Activated CD8-positive, alpha-beta memory T cell treated with anti-CD3 and anti-CD28 coated beads, Interleukin-2, amount 10 ng/mL, durations not matched to agents 7 days and 5 days (primary cell): ENCODE measurements at places on chromosomes 7 and 10.

DNA sequence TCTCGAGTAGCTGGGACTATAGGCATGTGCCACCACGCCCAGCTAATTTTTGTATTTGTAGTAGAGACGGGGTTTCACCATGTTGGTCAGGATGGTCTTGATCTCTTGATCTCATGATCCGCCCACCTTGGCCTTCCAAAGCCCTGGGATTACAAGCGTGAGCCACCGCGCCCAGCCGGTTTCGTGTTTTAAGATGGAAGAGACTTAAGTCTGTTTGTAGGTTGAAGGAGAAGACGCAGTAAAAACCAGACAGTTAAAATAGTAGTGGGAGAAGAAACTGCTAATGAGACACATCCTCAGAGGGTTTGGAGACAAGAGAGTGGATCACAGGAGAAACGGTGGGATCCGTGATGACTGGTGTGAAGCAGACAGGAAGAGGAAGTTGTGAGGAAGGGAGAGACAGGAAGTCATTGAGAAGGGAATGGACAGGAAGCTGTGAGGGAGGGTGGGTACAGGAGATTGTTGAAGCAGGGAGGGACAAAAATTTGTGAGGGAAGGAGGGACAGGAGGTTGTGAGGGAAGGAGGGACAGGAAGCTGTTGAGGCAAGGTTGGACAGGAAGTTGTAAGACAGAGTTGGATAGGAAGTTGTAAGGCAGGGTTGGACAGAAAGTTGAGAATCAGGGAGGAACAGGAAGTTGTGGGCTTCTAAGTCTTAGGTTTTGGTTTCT lies 115.5 kb downstream of the WDFY4 start:
- peak; percentile 47 for DNase-seq

DNA sequence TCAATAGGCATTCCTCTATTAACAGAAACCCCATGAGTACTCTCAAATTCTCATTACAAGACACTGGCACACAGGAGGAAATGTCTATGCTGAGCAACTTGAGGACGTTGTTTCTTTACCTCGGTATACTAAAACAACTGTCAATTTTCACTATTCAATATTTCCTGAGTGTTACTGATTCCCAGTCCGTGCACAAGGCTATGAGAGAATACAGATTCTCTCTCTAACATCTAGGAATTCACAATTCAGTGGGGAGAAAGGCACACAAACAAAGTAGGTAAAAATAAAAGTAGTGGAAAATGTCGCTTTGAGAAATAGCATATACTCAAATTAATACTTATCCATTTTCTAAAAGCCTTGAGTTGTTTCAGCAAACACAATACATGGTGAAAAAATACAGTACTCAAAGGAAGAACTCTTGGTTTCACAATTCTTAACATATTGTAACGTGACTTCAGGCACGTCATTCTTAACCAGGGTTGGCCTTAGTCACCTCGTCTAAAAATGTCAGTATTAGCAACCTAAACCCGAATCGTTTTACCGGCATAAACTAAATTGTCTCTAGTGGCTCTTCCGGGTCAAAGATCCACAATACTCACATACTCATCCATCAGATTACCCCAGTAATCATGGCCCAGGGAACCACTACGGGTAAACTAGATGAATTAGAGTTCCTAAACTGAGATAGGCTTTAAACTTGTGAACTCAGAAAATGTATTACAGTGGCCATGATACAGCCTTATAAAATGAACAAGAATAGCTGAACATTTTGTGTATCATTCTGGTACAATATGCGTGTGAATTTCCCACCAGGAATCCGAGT lies 1.5 kb downstream of the IPMK start:
- DNase-seq: peak; percentile 57

GRCh38 chr10:51162002-51162401 lies 87.7 kb downstream of the PRKG1 start:
- DNase-seq: no peak

DNA sequence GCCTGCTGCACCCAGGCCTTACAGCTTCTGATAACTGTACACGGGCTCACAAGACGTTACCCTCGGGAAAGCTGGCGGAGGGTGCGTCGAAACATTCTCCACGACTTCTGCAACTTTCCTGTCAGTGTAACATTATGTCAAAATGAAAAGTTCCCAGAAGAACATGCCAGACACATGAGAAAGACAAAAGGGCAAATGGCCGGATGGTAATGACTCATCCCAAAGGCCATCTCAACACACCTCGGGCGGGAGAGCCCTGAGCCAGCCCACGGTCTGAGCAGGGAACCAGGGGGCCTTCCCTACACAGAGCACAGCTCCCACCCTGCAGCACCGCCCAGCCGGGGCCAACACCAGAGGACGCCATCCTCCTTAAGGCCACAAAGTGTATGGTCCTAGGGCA lies 118.7 kb downstream of the MAD1L1 start:
- DNase-seq: no peak

GRCh38 chr7:14184292-14184864 lies 194.9 kb upstream of the ETV1 start:
- no peak for DNase-seq

DNA sequence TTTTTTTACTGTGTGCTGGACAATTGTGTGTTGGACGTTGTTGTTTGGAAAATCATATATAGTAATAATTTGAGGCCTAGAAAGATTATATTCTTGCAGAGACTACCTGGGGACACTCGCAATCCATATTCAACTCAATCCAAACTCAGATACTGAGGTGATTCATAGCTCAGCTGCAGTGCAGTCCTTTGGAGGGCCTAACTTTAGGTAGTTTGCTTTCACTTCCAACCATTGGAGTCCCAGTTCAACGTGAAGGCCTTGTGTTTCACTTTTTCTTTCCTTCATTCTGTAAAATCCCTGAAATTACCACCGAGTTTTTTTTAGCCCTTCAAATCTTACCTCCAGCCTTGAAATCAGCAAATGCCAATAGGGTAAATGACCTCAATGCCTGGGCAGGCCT lies 32.3 kb downstream of the ATRNL1 start:
- no peak for DNase-seq

DNA sequence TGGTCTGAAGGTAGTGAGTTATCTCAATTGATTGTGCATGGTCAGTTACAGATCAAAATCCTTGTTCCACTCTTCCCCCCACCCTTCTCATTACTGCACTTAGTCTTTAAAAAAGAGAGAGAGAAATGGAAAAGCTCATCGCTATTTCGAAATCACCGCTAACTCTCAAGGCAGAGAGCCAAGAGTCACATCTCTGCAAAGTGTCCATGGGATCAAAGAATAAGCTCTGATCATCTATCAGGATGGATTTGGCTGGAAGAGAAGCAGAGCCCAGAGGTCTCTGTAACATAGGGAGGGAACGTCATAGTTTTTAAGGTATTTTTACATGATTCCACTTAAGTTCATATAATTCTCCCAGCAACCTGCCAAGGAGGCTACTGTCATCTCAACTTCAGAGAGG lies 30.0 kb upstream of the MYH16 start:
- DNase-seq: no peak

DNA sequence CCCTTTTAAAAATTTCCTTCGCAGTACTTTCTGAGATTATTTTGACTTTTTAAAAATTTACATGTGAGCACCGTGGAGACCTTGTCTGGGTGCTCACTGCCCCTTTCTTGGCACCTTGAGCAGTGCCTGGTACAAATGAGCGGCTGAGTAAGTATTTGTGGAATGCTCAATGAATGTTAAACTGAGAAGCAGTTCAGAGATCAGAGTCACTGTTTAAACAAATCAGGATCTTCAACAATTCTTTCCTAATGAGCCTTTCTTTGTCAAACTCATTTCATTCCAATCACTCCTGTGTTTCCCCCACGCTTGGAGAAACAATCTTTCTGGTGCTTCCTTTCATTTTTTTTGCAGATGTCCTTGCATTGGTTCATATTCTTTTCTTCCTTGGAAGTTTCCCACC lies 611.3 kb upstream of the GALNT17 start:
- DNase-seq: no peak

GRCh38 chr10:98062424-98062823 lies 32.0 kb upstream of the CRTAC1 start:
- no peak for DNase-seq

GRCh38 chr10:122551450-122551849 lies 9.1 kb upstream of the DMBT1 start:
- DNase-seq: peak; percentile 63

DNA sequence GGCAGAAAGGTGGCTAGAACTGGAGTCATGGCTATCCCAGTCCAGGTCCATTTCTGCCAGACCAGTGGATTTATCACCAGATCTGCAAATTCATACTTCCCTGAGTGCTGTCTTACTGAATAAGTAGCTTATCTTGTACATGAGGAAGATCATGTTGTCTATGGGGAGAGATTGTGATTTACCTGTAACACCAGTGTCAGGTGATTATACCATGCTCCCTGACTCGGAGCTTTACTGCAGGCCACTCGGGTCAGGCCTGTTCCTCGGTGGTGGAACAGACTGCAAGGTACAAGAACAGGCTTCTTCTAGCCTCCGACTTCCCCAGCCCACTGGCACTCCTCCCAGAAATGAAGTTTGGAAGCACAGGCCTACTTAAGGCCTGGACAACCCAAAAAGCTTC lies 42.6 kb upstream of the DLG5 start:
- DNase-seq: no peak

DNA sequence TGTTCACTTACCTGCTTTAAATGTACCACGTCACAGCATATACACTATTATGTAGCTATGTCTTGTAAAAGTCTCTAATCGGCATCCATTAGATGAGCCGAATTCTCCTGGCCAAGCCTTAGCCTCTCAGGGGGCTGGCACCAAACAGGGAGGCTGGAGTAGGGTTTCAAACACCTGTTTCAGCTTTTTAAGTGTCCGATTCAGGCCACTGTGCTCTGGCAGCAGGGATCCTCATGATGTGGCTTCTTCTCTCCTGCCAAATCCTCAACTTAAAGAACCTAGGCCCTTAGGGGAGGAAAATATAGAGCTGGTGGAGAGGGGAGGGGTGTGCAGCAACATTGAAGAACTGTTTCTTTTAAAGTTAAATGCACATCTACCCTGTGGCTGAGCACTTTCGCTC lies 68.5 kb upstream of the NFKB2 start:
- no peak for DNase-seq

DNA sequence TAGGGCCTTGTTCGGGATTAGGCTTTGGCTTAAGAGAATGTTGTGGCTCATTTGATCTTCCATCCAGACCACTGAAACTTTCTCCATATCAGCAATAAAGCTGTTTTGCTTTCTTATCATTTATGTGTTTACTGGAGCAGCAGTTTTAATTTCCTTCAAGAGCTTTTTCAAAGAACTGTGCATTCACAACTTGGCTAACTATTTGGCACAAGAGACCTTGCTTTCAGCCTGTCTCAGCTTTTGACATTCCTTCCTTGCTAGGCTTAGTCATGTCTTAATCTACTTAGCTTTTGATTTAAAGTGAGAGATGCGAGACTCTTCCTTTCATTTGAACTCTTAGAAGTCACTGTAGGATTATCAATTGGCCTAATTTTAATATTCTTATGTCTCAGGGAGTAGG lies 19.1 kb upstream of the AKR1B1 start:
- DNase-seq: no peak

GRCh38 chr10:127797339-127797738 lies 60.4 kb downstream of the FOXI2 start:
- DNase-seq: no peak

- no peak for DNase-seq
Observed at GRCh38 chr7:48183965-48184364, 12.7 kb downstream of the ABCA13 start.

GRCh38 chr10:21463436-21463835 lies 62.0 kb downstream of the SKIDA1 start:
- DNase-seq: no peak

DNA sequence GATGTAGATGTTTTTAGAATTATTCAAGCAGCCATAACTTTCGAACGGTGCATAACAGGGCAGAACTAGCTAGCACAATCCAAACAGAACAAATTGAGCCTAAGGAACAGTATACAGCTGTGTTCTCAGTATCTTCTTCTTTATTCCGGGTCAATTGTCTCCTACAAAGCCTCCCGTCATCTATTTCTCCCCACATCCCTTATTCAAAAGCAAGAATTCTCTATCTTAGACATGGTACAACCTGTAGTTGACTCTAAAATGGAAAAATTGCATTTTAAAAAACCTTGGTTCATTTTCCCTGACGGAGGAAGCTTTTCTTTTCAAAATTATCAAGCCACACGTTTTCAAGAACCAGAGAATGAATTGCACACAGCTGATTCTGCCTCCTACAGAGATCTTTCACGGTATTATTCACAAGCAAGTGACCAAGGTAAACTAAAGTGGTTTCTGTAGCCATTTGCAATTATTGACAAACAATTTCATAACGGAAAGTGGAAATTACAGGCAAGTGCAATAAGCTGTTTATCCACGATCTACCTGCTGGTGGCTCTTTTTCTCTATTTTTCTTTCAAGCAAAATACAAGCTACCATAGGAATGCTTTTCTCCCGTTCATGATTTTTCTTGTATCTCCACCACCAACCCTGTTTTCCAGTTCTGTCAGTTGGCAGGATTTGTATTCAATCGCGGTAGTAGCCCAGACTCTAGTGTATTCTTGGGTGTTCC lies 2.3 kb downstream of the GRM8 start:
- DNase-seq: no peak

- DNase-seq: peak; percentile 90
Observed at GRCh38 chr7:131109759-131110296, 217.8 kb upstream of the MKLN1 start.

DNA sequence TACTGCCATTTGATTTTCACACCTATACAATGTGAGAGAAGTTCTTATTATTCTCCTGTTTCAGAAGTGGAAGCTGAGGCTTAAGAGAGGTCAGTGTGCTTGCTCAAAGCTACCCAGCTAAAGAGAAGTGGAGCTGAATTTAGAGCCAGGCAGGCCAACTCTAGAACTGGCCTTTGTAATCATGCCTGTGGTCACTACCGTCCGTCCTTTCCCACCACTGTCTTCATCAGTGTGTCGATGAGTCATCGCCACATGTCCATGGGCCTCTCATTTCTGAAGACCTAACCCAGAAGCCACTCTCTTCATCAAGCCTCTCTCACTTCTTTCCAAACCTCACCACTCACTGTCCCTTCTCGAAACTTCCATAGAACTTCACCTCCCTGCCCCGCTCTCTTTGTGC lies 237.8 kb downstream of the KIAA1217 start:
- no peak for DNase-seq

DNA sequence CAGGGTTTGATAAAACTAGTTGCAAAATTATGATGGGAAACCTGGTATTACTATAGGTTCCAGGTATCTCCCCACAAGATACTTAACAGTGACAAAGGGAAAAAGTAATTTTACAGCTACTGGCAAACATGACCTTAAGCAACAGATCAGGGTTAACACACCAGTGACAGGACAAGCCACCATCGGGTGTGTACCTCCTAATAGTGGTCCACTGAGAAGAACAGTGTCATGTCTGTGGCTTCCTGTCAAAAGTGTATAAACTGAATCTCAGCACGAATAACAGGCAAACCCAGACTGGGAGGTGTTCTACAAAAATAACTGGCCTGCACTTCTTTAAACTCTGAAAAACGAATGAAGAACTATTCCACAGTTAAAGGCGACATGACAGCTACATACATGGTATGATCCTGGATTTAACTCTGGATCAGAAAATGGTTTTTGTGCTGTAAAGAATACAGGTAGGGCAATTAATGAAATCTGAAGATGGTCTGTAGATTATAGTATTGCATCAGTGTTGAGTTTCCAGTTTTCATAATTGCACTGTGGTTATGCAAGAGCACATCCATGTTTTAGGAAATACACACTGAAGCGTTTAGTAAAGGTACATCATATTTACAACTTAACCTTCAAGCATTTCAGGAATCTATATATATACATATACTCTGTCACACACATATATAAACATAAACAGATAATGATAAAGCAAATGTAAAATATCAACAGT lies 32.0 kb upstream of the ARMS2 start:
- DNase-seq: peak; percentile 64
